Osteoblast (primary cell): ENCODE measurements at places on chromosomes 3 and 15. TPM values are rescaled to one million over a fixed set of nuclear protein-coding genes. Genes with fewer than 3 reads are reported as not detected.

Gene TMEM158
- 4.7 and 9.0 TPM in 2 replicates for total RNA-seq

Gene HPS3
- total RNA-seq = 38.4 and 49.8 TPM in 2 replicates

Gene EXD1
- total RNA-seq = not detected in 2 replicates

Gene ANKUB1
- total RNA-seq = under 0.01 TPM in 1 of 2 replicates, not detected in the other

Gene NR2E3
- under 0.01 TPM in 2 replicates for total RNA-seq

Gene PLA2G4E
- total RNA-seq = not detected in 2 replicates

Gene LEO1
- 15.6 and 16.3 TPM in 2 replicates for total RNA-seq

Gene MESP2
- 0.72 and 1.5 TPM in 2 replicates for total RNA-seq

Gene UROC1
- total RNA-seq = not detected in 2 replicates

Gene GRIP2
- under 0.01 and 1.4 TPM in 2 replicates for total RNA-seq

Gene NPAP1
- not detected in 2 replicates for total RNA-seq

Gene PLIN1
- under 0.01 TPM in 1 of 2 replicates, not detected in the other for total RNA-seq

Gene GP9
- total RNA-seq = not detected in 2 replicates

Gene MLF1
- 14.1 and 16.2 TPM in 2 replicates for total RNA-seq
